ENCODE measurements at places on chromosomes 16 and 17.

DNA sequence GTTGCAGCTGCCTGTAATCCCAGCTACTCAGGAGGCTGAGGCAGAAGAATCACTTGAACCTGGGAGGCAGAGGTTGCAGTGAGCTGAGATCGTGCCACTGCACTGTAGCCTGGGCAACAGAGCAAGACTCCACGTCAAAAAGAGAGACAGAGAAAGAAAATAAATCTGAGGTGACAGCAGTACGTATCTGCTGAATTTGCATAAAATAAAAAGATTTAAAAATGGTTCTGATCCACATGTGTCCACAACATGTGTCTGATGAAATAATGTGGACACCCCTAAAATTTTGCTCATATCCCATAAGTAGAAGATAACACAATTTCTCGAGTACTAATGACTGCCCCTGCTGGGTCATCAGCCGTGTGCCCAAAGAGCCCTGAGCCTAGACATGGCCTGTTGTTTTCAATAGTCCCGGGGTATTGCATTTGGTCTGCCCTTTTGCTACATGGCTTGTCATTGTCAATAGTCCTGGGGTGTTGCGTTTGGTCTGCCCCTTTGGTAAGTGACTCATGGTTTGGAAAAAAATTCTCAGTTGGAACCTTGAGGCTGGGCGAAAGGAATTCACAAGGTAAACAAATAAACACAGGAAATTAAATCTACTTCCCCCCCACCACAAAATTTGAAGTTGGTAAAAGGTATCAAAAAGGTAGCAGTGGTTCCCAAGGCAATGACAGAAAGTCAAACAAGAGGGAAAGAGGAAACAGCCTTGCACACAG is 434.6 kb upstream of the MAF start:
- peak; percentile 55 for DNase-seq

- peak; percentile 81 for DNase-seq
These were observed 177.4 kb downstream of the FTO start for GRCh38 chr16:53881371-53881770.

DNA sequence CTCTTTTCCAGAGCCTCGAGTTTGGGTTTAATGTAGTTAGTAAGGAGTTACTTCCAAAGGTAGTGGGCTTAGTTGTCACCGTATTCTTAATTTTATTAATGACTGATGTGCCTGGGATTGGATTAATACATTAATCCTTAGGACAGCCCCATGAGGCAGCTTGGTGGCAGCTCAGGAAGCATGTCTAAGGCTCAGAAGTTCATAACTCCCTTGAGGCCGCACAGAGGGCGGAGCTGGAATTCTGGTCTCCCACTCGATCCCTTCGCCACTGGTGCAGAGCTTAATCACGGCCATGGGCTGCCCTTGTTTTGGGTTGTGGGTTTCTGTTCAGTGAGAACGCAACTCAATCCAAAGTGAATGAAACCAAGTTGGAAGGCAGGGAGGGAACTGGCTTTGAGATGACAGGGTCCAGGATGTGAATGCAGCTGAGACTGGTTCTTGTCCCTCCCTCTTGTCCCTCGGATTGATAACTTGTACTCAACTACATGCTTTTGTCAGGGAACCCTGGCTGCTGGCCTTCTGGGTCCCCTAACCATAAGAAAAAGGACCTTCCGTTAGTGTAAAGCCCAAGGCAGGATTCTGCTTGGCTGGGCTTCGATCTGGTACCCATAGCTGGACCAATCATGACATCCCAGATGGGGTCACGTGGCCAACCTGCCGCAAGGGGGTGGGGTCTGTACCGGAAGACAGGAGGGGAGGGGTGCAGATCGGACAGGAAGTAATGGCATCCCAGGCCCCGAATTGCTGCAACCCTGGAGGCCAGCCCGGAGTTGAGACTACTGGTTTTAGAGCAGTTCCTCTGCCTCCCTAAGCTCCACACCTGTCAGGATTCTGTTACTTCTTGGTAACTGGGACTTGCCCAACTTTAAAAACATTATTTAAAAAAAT is 45.4 kb downstream of the SNX20 start:
- no peak for DNase-seq

- no peak for DNase-seq
These were observed 29.0 kb upstream of the GAA start for GRCh38 chr17:80072410-80072809.

DNA sequence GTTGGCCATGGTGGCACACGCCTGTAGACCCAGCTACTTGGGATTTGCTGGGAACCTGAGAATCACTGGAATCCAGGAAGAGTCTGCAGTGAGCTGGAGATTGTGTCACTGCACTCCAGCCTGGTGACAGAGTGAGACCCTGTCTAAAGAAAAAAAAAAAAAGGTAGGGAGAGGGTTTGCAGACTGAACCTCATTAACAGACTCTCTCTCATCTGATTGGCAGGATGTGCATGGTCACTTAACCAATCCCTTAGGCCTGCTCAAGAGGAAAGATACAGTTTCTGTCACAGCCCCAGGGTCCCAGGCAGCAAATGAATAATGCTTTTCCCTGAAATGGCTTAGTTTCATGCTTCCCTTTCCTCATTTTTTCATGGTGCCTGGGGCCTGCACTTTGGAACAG is 160.5 kb upstream of the KCNJ16 start:
- no peak for DNase-seq

- DNase-seq: no peak
These were observed 31.3 kb downstream of the PLCG2 start for GRCh38 chr16:81810361-81810760.

DNA sequence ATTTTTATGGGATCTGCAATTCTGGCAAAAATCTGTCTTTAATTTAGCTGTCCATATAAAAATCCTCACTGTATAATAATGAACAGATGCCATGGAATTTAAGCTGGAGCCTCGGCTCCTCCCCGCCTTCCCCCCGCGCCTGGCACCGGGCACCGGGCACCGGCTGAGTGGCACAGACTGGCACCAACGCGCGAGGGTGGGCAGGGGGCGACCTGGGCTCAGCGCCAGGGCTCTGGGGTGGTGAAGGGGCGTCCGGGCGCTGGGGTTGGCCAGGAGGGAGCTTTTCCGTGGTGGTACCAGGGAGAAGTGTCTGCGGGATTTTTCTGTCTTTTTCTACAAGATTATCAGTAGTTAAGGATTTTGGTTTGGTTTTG is 9.1 kb downstream of the NEUROD2 start:
- DNase-seq: no peak

GRCh38 chr16:49463529-49463928 is 89.9 kb downstream of the C16orf78 start:
- DNase-seq: no peak

GRCh38 chr17:4945176-4945943 is 3.0 kb downstream of the PFN1 start:
- DNase-seq: peak; percentile 95

DNA sequence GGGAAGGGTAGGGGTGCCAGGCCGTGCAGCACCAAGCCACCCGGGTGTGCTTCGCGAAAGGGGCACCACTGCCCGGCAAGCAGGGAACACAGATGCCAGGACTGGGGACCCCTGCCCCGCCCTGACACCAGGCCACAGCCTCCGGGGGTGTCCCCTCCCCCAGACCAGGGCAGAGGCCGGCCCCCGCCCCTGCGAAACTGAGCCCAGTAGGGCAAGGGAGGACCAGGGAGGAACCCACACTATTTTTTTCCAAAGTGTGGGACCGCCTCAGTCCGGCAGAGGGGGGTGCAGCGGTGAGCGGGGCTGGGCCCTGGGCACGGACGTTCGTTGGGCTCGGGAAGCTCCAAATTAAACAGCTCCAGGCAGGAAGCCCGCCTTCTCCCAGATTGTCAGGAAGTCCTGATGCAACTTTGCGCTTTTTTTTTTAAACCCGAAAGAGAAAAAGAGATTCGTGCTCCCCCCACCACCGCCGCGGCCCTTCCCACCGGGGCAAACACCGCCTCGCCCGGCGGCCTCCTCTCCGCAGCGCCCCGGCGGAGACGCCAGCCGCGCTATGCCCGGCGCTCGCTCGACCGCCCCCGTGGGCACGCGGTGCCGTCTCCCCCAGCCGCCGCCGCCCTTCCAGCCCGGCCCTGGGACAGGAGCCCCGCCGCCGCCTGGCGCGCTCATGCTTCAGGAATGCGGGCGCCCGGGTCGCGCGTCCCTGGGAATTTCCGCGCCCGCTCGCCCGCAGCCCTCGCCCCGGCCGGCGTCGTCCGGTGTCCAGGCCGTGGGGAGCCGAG is 755 bp downstream of the PIEZO1 start:
- peak; percentile 83 for DNase-seq

DNA sequence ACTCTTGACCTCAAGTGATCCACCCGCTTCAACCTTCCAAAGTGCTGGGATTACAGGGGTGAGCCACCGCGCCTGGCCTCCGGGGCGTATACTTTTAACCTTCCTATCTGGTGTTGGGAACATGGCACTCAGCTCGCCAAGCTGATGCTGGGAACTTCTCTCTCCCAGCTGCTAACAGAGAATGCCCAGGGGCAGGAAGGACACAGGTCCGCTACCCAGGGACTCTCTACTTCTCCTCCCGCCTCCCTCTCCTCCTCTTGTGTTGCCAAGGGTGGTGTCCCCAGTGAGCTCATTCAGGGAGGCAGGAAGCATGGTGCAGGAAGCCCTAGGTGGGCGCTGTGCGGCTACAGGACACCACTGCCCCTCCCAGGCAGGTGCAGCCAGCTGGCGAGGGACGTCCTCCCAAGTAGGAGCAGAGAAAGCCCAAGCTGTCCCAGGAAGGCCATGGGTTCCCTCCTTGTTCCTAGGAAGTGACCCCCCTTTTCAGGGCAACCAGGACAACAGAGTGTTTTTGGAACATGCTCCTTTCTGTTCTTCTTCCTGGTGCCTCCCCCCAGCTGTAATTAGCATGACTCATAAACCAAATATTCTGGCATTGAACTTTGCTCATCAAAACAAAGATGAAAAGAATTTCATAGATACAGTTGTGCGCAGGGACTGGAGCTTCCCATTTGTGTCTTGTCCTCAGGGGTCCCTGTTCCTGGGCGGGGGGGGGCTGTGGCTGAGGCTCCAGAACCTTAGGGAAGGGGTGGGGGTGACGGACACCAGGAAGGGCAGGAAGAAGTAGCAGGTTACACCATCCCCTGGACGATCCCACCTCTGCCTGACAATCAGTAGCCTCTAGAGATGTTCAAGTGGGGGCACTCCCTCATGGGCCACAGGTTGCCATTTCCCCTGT is 2.7 kb downstream of the C1QTNF1 start:
- DNase-seq: peak; percentile 88

DNA sequence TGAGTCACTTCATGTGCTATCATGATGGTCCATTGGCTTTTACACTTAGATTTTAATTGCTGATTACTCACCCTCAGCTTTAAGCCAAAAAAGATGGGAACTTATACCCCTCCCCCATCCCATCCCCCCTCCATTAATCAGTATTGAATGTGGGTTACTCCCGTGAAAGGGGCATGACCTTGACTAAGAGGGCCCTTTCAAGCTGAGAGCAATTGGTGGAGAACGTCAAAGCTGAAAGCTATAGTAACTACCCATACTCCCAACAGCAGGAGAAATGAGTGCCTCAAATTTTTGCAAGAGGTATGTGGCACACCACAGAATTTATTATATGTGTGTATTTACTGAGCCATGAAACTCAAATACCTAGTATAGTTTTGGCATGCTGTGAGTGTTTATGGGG is 99.7 kb upstream of the CDH8 start:
- peak; percentile 92 for DNase-seq

- no peak for DNase-seq
These were observed 20.2 kb downstream of the SNN start for GRCh38 chr16:11688520-11688886.

DNA sequence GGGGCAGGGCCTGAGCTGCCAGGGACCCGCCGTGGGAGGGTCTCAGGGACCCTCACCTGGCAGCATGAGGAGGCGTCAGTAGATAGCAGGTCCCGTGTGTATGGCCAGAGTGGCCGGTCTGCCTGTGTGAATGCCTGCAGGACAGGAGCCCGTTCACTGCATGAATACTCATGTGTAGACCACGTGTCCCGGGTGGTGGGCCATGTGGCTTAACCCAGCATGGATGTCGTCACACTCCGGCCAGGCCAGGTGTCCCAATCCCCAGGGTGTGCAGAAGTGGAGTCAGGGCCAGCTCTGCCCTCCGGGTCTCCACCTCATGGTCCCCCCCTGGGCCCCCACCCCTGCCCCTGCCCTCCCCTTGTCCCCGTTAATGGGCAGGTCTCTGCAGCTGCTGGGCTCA is 53.7 kb downstream of the BAHCC1 start:
- no peak for DNase-seq

DNA sequence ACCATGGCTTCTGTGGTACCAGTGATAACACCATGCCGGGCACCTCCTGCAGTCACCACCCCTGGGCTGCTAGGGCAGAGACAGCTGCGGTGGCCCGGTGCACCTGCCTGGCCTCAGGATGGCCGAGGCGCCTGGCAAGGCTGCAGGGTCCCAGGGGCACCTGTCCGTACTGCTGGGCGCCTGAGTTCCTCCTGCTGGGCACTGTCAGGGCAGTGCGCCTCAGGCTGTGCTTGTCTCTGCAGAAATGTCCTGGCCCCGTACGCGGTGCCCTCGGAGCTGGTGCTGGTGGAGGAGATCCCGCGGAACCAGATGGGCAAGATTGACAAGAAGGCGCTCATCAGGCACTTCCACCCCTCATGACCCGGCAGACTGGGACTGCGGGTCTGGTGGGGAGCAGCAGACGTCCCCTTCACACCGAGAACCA is 17.7 kb upstream of the CDH15 start:
- DNase-seq: no peak

- no peak for DNase-seq
These were observed 32.2 kb downstream of the CHP2 start for GRCh38 chr16:23786964-23787561.

DNA sequence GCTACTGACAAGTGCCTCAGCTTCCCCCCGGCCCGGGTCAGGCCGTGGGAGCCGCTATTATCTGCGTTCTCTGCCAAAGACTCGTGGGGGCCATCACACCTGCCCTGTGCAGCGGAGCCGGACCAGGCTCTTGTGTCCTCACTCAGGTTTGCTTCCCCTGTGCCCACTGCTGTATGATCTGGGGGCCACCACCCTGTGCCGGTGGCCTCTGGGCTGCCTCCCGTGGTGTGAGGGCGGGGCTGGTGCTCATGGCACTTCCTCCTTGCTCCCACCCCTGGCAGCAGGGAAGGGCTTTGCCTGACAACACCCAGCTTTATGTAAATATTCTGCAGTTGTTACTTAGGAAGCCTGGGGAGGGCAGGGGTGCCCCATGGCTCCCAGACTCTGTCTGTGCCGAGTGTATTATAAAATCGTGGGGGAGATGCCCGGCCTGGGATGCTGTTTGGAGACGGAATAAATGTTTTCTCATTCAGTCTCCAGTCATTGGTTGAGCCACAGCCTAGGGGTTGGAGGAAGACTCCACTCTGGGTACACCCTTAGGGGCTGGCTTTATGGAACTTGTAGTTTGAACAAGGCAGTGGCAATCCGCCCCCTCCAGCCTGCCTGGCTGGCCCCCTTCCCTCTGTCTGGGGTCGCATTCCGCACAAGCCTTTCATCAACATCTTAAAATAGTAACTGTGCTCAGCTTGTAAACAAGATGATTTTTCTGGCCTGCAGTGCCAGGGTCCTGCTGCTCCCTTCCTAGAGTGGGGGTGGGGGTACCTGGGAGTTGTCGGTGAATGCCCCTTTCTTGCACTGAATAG is 4.1 kb downstream of the SYNGR2 start:
- no peak for DNase-seq

DNA sequence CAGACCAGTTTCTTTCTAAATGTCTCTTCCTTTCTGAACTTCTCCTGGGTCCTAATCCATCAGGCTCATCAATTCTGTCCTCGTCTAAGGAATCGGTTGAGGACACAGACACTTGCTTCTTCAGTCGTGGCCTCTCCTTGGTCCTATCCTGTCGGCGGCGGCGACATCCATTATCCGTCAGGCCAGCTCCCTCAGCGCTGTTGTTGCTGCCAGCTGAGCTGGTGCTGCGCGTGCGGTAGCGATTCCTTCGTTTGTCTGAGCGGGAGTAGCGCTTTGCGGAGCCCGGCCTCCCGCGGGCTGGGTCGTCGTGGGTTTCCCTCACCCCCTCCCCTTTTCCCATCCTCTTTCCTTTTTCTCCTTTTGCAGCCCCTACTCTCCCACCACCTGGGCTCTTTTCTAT is 3.8 kb downstream of the SMG6 start:
- no peak for DNase-seq

All from kidney tubule cell (primary cell).